NCI-H82 (cell line): ENCODE measurements at places on chromosomes 3 and 15.
A peak's percentile ranks its signal among the peaks of the same experiment; 100 is the strongest.

GRCh38 chr15:81296673-81297072, 27.3 kb downstream of the STARD5 start:
- no peak for DNase-seq

- peak; percentile 49 for DNase-seq
Observed at GRCh38 chr3:99637368-99638111, 854 bp upstream of the COL8A1 start.

DNA sequence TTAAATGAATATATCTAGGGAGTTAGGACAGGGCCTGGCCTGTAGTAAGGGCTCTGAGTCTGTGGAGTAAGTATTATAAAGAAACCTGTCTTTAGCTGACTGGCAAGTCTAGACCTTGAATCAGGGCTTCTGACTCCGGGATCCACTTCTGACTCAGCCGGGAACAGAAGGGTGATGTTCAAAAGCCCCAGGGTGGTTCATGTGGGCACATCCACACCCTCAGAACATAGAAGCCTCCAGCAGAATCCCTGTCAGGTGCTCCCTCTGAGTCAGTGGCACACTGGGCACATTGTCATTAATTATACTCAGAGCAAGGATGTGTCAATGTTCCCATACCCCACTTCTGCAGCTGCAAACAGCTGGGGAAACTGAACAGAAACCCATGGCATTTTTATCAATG, 26.7 kb upstream of the SNRK start:
- DNase-seq: no peak

GRCh38 chr3:33664195-33664594, 53.9 kb downstream of the CLASP2 start:
- DNase-seq: no peak

DNA sequence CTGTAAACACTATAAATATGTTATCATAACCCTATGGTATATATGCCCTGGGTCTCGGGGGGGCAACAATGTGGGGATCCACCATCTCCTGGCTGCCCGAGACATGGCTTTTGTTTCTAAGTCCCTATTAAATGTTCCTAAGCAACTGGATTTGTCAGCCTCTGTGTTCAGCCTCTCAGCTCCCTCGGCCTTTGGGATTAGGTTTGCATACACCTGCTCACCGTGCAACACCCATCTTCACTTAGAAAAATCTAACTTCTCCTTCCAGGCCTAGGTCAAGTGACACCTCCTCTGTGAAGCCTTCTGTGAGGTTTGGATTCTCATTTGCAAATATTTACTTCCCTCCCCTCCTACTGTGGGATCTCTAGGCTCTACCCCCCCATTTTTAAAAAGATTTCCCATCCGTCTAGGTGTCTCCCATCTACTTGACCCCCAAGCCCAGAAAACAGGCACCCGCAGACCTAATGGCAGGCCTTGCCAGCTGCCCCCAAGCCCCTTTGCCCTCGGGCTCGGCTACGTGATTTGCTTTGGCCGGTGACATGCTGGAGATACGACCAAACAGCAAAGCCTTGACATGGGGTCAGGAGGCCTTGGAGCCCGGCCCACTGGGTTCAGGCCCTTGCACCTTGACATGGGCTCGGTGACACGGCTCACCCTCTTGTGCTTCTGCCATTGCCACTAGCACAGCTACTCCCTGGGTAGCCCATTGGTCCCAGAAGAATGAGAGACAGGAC, 66.0 kb upstream of the BLM start:
- DNase-seq: peak; percentile 73

GRCh38 chr3:59341459-59341858, 291.6 kb upstream of the CFAP20DC start:
- peak; percentile 14 for DNase-seq

- DNase-seq: no peak
Observed at GRCh38 chr3:168796339-168796738, 700.6 kb upstream of the GOLIM4 start.

DNA sequence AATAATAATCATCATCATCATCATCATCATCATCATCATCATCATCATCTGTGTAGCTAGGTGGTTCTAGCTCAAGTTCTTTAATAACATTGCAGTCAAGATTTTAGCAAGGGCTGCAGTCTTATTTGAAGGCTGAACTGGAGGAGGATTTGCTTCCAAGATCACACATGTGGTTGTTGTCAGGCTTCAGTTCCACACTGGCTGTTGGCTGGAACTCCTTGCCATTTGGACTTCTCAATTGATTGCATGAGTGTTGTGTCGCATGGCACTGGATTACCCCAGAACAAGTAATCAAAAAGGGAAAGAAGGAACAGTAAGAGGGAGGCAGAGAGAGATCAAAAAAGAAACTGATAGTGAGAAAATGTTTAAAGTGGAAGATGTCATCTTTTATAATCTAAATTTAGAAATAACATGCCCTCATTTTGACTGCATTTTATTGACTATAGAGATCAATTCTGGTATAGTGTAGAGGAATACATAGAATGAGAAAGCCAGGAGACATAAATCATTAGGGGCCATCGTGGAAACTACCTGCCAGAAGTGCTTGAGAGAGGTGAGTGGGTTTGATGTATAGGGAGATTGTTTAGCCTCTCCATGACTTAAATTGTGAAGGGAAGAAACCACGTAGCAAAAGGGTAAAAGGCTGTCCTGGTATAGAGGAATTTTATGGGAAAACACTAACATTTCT, 346.6 kb upstream of the RBMS3 start:
- DNase-seq: no peak

GRCh38 chr15:70617076-70617910, 146.1 kb downstream of the UACA start:
- no peak for DNase-seq

DNA sequence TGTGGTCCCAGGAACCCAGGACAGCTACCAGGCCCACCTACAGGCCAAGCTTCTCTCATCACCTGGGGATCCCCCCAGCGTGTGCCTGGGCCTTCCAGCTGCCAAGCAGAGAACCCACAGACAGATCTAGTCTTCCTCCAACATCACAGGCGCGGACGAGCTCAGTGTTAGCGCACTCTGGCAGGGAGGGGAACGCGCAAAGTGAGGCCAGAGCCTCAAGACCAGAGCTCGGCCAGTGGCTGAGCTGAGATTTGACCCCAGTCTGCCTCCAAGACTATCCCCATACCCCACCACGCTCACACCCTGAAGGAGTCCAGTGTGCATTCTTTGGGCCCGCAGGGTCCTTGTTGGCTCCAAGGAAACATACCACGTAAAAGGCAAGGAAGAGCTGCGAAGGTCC, 5.1 kb downstream of the MFGE8 start:
- DNase-seq: no peak

GRCh38 chr3:69085168-69085832, 563 bp downstream of the ARL6IP5 start:
- peak; percentile 49 for DNase-seq

DNA sequence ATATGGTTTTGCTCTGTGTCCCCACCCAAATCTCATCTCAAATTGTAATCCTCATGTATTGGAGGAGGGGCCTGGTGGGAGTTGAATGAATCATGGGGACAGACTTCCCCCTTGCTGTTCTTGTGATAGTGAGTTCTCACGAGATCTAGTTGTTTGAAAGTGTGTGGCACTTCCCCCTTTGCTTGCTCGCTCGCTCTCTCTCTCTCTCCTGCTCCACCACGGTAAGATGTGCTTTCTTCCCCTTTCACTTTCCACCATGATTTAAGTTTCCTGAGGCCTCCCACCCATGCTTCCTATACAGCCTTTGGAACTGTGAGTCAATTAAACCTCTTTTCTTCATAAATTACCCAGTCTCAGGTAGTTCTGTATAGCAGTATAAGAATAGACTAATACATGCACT, 60.7 kb downstream of the GSK3B start:
- no peak for DNase-seq

DNA sequence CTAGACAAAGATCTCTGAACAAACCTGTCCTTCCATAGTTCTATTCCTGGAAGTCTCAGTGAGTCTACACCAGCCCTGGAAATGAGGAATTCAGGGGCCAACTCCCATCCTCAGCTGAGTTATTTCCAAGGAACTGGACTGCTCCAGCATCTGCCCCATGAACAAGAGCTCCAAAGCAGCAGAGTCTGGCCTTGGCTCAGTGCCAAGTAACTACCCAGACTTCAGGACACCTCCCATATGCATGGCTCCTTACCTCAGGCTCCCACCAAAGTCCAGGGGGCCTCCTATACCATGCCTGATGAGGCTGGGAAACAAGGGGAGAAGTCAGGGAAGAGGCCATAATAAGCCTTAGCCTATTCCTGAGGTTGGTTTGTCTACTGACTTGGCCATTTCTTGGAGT, 45.0 kb downstream of the FAIM start:
- DNase-seq: peak; percentile 15

DNA sequence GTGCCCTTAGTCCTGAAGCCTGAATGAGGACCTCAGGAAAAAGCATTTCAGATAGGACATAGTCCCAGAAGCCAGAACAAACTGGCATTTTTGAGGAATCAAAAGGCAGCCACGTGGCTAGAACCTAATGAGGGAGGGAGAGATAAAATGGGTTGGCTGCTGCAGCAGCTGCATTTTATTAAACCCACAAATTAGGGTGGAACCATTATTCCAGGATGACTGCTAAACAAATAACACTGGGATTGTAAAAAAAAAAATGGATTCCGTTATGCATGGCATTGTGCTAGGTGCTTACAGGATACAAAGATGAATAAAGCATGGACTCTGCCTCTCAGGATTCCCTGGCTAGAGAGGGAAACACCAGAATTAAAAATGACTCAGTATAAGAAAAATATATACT, 141.5 kb downstream of the SATB1 start:
- DNase-seq: no peak

GRCh38 chr3:134333522-134334181, 40.6 kb downstream of the AMOTL2 start:
- DNase-seq: peak; percentile 77

GRCh38 chr15:89218531-89218930, 2.8 kb downstream of the RLBP1 start:
- DNase-seq: no peak
